ENCODE measurements at places on chromosomes 7 and 10.
A peak's percentile ranks its signal among the peaks of the same experiment; 100 is the strongest.

DNA sequence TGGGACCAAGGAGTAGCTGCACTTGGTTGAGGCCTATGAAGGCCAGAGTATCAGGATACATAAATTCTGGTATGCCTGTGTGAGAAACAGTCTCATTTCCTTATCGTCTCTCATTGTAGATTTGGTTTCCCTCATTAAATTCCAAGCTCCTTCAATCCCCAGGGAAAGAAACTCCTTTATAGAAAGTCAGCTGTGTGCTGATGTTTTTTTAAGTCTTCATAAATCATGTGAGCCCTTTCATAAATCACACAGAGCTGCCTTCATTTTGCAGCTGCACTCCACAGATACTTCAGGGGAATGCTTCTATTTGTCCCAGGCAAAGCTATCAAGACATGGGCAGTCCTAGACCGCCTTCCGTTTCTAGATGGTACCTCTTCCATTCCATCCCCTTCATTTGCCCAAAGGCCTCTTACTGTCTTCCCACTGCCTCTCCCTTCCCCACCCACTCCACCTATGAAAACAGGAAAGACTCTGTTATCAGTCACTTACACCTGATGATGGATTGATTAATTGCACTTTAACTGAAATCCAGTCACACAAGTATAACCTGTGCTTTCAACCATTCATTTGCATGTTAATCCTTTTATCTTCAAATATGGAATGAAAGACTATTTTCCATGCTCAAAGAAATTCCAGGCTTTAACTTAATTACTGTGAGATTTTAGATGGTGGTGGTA lies 290.2 kb downstream of the C7orf25 start:
- no peak for DNase-seq

GRCh38 chr7:159102681-159103381 lies 41.8 kb downstream of the VIPR2 start:
- no peak for DNase-seq

DNA sequence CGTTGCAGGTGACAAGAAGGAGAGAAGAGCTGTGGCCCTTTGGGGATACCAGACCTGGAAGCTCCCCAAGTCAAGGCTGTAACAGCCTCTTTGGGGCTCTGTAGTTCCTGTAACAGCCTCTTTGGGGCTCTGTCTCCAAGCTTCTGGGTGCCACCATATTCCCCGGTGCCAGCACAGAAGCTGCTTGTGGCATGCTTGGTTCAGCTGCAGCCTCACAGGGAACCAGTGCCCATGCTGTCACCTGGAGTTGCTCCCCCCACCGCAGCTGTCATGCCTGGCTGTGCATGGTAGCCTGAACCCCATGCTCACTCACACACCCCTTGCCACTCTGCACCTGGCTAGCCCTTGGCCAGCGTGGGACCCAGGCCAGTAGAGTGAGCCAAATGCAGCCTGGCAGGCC lies 109.1 kb downstream of the ELAPOR2 start:
- DNase-seq, result no peak

- DNase-seq, result no peak
These were observed 14.2 kb upstream of the LFNG start for GRCh38 chr7:2505401-2505800.

- DNase-seq, result peak; percentile 68
These were observed 41.9 kb downstream of the AGK start for GRCh38 chr7:141593134-141593533.

GRCh38 chr7:41445432-41445831 lies 257.5 kb downstream of the INHBA start:
- DNase-seq, result no peak

GRCh38 chr7:134679006-134679405 lies 32.4 kb downstream of the BPGM start:
- no peak for DNase-seq

DNA sequence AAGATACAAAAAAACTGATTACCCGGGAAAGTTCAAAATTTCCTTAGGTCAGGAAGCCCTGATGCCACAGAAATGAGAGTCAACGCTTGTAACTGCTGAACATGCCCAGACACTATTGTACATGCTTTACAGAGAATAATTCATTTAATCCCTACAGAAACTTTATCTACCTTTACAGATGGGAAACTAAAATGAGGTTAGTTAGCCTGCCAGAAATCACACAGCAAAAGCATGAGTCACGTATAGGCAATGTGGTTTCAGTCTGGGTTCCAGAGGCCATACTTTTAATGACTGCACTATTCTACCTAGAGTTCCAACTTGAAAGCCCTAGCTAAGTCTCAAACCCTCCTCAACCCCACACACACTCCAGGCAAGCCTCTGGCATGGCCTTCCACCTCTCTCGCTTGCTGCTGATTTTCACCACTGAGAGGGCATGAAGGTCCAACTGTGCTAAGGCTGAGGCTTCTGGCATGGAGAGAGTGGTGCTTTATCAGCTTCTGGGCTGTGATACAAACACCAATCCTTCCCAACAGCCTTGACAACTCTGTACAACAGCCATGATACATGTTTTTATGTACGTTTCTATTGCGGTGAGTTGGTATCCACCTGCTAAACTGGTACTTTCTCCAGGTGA lies 1011.2 kb upstream of the GHITM start:
- DNase-seq, result peak; percentile 53

- no peak for DNase-seq
These were observed 6.4 kb upstream of the CFAP69 start for GRCh38 chr7:90238583-90238982.

DNA sequence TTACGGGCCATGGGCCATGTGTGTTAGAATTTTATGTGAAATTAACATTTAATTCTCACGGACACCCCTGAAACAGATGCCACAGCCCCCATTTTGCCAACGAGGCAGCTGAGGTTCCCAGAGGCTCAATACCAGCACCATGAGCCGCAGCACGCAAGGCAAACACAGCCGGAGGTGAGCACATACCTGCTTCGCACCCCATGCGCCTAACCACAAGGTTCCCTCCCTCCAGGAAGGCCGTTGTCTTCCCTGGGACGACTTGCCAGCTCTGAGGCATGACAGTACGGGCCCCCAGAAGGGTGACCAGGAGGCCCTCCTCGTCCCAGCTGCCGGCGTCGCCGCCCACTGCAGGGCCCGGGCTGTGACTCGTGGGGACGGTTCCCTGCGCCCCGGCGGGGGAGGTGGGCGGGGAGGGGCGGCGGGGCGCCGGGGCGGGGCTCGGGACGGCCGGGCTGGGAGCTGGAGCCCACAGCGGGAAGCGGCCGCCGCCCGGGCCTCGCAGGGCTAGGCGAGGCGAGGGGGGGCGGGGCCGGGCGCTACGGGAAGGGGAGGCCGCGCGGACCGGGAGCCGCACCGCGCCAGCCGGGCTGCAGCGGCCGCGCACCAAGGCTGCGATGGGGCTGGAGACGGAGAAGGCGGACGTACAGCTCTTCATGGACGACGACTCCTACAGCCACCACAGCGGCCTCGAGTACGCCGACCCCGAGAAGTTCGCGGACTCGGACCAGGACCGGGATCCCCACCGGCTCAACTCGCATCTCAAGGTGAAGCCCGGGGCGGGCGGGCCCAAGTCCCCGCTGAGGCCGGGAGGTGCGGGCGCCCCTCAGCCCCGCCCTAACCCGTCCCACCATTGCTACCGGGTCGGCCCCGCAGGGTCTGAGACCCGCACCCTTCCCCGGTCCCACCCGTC lies at the start of gene CAV2:
TSS of gene CAV2 (plus strand) at position 571 of the 910 bp plus-strand sequence. CDS start at position 615, 44 bp downstream.
- peak; percentile 50 for DNase-seq

GRCh38 chr7:96546426-96546825 lies 163.2 kb downstream of the SEM1 start:
- no peak for DNase-seq

DNA sequence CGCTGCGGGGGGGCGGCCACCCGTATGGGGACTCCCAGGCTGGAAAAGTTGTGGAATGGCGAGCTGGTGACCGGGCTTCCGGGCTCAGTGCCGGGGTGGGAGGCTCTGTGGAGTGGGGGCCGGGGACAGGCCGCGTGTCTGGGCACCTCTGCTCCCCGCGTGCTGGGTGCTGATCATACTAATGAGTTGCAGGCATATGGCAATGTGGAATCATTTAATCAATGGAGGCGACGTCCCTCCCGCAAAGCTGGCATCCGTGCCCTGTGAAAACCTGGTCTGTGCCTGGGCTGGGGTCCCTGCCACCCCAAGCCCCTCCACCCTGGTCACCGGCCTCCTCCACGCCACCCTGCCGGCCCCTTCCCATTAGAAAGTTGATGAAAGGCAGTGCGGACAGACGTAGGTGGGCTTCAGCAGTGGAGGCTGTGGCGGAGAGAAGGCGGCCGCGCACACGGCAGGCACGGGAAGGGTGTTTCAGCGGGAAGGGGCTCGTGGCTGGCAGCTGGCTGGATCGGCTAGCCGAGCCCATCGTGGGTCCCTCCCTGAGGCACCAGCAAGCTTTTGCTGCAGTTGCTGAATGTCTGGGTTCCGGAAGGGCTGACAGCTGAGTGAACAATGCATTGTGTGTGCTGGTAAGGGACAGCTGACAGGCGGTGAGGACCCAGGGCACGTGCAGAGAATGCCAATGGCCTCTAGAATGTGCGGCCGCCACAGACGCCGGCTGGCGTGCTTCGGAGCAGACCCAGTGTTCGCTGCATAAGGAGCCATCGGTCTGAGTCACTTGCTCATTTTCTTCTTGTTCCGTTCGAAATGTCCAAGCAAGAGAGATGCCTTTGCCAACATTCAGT lies 1.5 kb downstream of the ADGRA1 start:
- no peak for DNase-seq

- no peak for DNase-seq
These were observed 9.5 kb downstream of the RNF32 start for GRCh38 chr7:156650042-156650441.

DNA sequence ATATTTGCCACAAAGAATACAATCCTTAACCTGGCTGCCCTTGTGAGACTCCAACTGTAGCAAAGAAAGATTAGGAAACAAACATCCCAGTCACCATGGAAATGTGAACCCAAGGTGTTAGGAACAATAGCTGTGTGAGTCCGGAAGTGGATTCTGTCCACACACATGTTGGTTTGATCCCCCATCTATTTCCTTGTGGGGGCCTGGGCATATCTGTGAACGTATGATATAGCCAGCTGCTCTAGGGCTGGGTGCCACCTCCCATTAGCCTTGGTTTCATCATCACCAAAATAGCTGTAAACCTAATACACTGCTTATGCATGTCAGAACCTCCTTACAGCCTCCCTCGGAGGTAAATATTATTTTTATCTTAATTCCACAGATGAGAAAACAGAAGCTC lies 26.4 kb downstream of the GRK5 start:
- DNase-seq, result peak; percentile 43

- no peak for DNase-seq
These were observed 158.3 kb upstream of the PPP2R2D start for GRCh38 chr10:131742500-131742951.

GRCh38 chr10:43376828-43377423 lies 5.5 kb downstream of the FXYD4 start:
- DNase-seq, result no peak

DNA sequence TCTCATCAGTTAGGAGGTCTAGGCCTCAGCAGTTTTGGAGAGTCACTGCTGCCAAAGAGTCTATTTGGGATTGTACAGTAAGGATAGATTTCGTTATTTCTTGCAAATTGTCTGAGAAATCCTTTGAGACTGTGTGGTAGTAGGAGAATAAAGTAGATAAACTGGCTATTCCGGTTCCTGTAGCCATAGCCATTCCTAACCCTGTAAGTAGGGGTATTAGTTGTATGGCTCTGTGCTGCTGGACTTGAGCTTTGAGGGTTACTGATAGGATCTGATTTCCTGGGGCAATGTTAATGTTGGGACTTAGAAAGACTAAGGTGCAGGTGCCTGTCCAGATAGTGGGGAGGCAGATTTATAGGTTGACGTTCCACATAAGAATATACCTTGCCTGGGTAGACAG lies 36.1 kb upstream of the ZNF138 start:
- DNase-seq, result no peak

- no peak for DNase-seq
These were observed 3.1 kb upstream of the PLPP4 start for GRCh38 chr10:120453886-120454285.

DNA sequence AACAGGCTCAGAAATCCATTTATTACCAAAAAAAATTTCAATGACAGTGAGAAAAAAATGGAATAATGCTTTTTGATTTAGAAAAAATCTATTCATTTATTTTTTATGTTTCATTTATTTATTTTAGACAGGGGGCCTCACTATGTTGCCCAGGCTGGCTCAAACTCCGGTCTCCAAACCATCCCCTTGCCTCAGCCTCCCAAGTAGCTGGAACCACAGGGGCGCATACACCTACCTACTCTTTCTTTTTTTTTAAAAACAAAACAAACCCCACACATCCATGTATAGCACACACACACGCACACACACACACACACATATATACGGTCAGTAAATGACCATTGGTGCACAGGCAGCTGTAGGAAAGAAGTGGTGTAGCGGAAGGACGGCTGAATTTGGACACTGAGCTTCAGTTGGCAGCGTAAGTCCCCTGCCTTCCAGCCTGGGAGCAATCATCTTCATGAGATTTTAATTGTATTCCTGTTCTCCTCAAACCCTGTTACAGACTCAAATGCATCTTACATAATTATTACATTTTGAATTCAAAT lies 28.8 kb downstream of the ARL4A start:
- DNase-seq, result no peak

- no peak for DNase-seq
These were observed 67.0 kb upstream of the VIPR2 start for GRCh38 chr7:159211540-159212182.

- no peak for DNase-seq
These were observed 761.7 kb downstream of the GRID1 start for GRCh38 chr10:85604884-85605283.

DNA sequence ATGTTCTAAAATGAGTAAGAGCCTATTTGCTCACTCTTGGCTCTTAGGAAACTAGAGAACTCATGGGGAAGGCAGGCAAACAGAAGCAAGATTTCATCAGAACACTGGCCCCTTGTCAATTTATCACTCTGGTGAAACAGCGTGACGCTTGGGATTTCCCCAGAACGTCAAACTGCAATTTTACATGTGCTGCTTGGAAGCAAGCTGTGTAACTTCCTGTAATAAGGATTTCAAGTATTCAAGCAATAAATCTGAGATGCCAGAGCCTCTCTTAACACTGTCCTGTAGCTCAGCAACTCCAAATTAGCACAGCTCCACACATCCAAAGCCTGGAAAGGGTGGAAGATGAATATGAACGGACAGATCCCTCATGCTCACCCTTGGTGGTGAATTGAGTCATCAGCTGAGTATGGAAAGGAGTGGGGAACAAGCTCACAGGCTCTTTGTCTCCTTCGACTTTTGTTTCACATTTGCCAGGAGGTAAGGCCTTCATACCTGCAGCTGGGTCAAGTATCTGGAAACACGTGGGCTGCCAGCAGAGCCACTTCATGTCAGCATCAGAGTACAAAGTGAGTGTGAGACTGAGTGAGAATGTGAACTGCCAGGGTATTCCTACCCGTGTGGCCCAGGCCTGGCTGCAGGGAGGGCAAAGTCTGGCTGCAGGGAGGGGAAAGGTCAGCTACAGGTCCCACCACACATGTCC lies 140.4 kb upstream of the NAMPT start:
- peak; percentile 98 for DNase-seq

DNA sequence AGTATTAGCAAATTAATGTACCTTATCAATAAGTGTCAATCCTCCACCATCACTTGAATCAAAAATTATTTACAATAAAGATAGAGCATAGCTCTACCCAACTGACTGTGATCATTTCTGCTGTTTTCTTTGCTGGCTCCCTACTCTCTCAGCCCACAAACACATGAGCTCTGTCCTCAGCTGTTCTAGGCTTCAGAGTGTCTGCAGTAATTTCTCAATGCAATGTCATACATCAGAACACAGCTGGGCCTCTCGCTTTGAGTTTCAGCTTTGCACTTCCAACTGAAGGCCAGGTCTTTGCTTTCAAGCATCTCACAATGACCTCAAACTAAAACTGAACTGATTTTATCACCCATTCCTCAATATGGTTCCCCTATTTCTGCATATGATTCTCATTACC lies 55.7 kb downstream of the RNF133 start:
- no peak for DNase-seq
